ENCODE measurements at places on chromosomes 13 and 19.

GRCh38 chr13:69028936-69029335 is 1078.7 kb upstream of the ATXN8OS start:
- DNase-seq = no peak

DNA sequence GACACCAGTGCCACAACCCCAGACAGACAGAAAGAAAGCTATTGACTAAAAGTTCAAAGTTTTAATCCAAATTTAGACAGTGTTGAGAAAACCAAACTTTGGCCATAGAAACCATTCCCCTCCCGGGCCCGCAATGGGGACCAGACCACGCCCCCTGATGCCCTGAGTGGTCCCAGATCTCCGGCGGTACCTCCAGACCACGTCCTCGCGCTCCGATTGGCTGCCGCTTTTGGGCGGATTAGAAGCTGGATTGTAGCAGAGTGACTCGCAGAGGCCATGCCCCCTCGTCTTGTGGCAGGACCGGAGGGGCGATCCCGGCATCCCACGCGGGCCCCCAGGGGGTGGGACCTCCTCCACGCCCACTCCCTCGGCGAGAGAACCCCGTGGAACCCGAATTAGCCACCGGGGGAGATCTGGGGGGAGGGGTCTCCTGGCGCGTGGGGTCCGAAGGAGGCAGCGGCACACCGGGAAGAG is 797 bp upstream of the HSD17B14 start:
- DNase-seq = peak; percentile 78

GRCh38 chr13:59660582-59660981 is 503.1 kb downstream of the DIAPH3 start:
- no peak for DNase-seq

DNA sequence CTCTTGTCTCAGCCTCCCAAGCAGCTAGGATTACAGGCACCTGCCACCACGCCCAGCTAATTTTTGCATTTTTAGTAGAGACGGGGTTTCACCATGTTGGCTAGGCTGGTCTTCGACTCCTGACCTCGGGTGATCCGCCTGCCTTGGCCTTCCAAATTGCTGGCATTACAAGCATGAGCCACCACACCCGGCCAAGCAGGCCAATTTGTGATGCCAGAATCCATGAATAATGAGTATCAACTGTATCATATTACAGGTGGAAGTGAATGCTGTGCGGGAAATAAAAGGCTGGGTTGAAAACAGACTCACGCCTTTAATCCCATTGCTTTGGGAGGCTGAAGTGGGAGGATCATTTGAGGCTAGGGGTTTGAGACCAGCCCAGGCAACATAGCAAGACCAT is 3.6 kb upstream of the NFILZ start:
- no peak for DNase-seq

- DNase-seq = no peak
Measured at GRCh38 chr13:19172007-19172646, 9.5 kb downstream of the TUBA3C start.

- no peak for DNase-seq
Measured at GRCh38 chr13:110509478-110509926, 52.0 kb downstream of the RAB20 start.

- DNase-seq = no peak
Measured at GRCh38 chr19:4323692-4324091, 14.9 kb downstream of the STAP2 start.

DNA sequence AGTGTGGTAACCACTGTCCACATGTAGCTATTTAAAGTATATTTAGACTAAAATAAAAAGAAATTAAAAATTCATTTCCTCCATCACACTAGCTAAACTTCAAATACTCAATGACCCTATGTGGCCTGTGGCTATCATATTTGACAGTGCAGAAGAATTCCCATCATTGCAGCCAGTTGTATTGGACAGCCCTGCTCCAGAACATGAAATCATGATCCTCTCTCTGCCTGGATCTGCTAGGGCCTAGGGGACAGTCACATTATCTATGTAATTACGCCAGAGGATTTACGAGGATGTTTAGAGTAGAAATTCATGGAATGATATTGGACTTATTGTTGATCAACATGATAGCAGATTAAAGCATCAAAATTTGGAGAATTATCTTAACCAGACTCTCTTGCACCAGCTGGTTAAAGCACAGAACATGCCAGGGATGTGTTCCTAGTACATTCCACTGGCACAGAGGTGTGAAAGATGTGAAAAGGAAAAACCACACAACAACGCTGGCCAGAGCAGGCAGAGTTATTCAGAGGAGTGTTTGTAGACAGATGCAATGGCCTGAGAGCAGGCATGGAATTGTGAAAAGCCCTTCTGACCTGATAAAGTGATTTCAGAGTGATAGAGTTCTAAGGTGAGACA is 108.9 kb upstream of the STARD13 start:
- DNase-seq = no peak

GRCh38 chr19:10682397-10683063 is 18.7 kb upstream of the QTRT1 start:
- DNase-seq = no peak

DNA sequence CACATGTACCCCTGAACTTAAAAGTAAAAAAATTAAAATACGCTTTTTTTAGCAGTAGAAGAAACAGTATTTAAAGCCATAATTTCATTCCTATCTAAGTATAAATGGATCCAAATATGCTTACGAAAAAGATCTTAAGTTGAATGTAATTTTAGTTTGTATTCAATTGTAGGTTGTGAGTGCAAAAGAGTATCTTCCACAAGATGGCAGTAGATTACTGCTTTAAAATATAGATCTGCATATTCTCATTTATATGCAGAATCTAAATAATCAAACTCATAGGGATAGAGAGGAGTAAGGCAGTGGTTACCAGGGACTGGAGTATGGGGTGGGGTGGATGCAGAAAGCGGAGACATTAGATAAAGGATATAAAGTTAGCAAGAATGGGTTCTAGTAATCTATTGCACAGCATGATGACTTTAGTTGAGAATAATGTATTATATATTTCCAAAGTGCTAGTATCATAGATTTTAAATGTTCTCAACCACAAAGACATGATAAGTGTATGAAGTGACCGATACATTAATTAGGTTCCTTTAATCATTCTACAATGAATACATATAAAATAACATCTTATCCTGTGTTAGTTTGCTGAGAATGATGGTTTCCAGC is 14.2 kb downstream of the OR7A17 start:
- no peak for DNase-seq

DNA sequence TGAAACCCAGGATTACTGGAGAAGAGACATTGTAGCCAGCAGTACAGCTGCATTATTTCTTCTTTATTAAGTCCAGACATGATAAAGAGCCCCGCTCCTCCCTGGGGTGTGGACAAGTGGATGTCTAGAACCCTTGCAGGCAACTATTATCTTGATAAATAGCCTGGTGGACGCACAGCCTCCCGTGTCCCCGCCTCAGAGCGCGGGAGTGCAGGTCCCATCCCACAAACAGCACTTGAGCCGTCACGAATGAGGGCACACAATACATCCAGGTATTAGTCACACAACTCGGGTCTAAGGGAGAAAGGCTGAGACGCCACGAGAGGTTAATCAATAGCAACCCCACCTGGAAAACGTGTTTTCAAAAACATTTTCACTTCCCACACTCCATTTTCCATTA is 213.2 kb upstream of the SOX1 start:
- no peak for DNase-seq

GRCh38 chr13:29943686-29944085 is 93.3 kb upstream of the UBL3 start:
- DNase-seq = no peak

DNA sequence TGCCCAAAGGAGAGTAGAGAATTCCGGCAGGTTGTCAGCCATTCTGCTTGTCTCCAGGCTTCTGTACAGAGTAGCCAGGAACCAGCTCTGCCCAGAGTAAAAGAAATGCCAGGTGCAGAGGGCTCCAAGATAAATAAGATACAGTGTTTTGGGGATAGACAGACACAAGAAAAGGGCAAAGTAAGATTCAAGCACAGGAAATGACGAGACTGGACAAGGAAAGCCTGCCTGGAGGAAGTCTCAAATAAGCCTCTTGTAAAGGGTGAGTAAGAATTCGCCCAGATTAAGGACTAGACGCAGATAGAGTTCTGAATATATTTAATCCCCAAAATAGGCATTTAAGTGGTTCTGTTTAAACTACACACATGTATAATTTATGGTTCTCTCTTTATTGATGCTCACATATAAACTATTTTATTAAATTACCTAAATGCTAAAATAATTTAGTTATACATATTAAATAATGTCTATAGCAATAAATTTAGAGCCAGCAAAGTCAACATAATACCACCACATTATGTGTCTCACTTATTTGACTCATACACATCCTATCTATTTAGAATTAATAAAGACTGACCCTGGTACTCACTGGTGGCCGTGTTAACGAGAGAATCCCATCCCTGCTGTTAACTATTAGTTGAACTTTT is 98.4 kb upstream of the RAP2A start:
- no peak for DNase-seq

- DNase-seq = no peak
Measured at GRCh38 chr19:23904406-23904805, 10.3 kb upstream of the ZNF726 start.

- no peak for DNase-seq
Measured at GRCh38 chr19:17762505-17763229, 11.4 kb downstream of the FCHO1 start.

DNA sequence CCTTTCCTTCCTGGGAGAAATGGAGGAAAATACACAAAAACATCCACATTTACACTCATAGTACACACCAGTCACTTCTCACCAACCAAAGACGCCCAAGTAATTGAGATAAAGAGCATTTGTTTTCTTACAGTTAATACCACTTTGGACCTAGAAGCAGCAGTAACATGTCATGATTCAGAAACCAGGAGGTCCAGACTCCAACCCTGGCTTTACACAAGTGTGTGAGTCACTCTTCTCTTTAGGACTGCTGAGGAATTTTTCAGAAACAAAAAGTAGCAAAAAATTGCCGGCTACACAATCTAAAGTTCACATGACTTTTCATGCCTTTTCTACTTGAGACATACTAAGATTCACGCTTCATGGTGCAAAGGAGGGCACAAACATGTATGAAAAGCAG is 42.1 kb downstream of the TUBGCP3 start:
- no peak for DNase-seq

GRCh38 chr13:85969331-85969730 is 170.1 kb upstream of the SLITRK6 start:
- no peak for DNase-seq

DNA sequence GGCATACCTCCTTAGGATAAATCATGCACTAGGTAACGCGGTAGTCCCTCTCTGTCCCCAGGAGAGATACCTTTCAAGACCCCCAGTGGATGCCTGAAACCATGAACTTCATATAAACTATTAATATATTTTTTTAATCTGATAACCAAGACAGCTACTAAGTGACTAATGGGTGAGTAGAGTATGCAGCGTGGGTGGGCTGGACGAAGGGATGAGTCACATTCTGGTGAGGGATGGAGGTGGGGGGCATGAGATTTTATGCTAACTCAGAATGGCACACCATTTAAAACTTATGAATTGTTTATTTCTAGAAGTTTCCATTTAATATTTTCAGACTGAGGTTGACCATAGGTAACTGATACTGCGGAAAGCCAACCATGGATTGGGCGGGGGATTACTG is 46.2 kb downstream of the CDK8 start:
- DNase-seq = no peak

DNA sequence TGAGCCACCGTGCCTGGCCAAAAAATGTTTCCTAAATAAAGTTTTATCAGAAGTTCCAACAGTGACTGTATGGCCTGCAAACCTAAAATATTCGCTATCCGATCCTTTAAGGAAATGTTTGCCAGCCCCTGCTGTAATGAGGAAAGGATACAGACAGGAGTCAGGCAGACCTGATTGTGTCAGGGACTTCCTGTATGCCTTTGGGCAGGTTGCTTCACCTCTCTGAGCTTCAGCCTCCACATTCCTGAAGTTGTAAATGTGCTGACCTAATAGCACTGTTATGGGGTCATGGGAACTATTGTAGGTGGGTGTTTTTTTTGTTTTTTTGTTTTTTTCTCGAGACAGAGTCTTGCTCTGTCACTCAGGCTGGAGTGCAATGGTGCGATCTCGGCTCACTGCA is 6.2 kb downstream of the ABHD8 start:
- no peak for DNase-seq

- DNase-seq = no peak
Measured at GRCh38 chr19:57033576-57033975, 86.2 kb upstream of the USP29 start.

GRCh38 chr19:45793876-45794275 is 1.2 kb upstream of the DMWD start:
- no peak for DNase-seq

GRCh38 chr13:94703721-94704314 is 8.5 kb downstream of the SOX21 start:
- no peak for DNase-seq

DNA sequence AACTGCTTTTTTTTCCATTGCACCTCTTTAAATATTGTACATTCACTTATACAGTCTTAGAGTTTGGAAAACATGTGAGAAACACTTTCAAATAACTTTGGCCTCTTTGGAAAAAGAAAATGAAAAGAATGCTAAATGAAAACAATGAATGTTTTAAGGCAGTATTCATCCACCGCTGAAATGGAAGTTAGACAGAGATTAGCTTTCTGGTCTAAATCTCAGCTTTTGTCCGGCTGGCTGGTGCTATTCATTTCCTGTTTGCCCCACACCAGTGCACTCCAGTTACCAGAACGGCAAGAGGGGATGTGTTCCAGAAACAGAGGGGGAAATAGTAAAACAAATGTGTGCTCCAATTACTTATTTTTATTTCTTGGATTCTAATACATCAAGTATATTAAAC is 1201.3 kb downstream of the EFNB2 start:
- no peak for DNase-seq

DNA sequence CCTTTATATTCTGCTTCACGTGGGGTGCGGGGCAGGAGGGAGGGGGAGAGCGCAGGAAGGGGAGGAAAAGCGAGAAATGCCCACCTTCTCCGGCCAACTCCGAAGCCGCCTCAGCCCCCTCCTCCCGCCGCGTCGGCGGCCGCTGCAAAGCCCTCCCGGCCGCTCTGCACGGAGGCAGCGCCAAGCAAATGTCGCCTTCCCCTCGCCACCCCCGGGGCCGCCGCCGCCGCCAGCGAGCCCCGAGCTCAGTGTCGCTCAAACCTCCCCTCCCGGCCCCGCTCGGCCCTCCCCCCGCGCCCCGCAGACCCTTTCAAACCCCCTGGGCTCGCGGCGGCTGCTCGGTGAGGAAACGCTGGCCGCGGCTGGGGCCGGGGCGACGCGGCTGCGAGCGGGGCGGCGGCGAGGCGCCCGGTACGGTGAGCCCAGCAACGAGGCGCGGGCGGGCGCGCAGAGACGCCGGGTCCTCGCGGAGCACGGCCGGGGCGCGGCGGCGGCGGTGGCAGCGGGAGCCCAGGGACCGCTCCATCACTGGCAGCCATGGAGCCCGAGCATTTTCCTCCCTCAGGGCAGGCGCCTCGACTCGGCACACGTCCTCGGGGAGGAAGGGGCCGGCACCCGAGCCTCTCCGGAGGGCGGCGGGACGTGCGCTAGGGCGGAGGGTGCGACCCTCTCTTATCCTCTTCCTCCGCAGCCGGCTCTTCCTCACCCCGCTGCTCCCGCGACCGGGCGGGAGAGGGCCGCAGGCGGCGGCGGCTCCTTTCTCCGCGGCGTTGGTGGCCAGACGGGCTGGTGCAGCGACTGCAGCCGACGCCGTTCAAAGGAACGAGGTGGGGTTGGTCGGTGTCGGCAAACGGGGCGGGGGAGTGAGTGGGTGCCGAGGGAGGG is 463 bp upstream of the TSC22D1 start:
- peak; percentile 56 for DNase-seq

All from activated T-cell treated with anti-CD3 and anti-CD28 coated beads, Interleukin-2, amount 50 U/mL, for 1 hour (primary cell).